MCF 10A (cell line): ENCODE measurements at places on chromosomes 7 and 10.

- no peak for DNase-seq
These were observed 35.4 kb upstream of the WNT8B start for GRCh38 chr10:100427374-100427773.

DNA sequence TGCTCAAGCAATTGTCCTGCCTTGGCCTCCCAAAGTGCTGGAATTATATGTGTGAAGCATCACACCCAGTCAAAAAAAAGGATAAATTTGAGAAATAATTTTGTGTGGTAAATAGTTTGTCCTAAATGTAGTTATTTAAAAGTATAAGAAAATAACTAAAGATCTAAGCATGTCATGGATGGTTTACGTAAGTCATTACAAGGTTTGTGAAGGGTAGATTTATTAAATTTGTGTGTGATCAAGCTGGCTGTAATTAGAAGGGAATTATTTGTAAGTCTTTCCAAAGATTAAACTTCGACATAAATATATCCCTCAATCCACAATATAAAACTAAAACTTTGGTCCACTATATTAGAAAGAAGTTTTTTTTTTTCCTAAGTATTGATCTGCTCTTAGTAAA is 28.6 kb downstream of the ORC5 start:
- DNase-seq: peak; percentile 6

- no peak for DNase-seq
These were observed 155.8 kb downstream of the SND1 start for GRCh38 chr7:127807829-127808228.

DNA sequence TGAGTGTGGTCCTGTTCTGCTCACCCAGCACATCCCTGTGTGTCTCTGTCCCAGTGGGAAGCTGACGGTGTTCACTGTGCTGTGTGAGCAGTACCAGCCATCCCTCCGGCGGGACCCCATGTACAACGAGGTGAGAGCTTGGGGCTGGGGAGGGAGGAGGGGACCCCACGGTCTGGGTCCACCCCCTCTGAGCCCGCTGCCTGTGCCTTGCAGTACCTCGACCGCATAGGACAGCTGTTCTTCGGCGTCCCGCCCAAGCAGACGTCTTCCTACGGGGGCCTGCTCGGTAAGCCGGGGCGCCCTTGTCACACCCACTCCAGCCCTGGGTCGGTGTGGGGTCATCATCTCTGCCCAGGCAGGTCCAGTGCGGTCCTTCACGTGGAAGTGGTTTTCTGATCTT is 17.3 kb downstream of the GET4 start:
- DNase-seq: no peak

- DNase-seq: no peak
These were observed 441.4 kb upstream of the FOXK1 start for GRCh38 chr7:4240520-4241303.

DNA sequence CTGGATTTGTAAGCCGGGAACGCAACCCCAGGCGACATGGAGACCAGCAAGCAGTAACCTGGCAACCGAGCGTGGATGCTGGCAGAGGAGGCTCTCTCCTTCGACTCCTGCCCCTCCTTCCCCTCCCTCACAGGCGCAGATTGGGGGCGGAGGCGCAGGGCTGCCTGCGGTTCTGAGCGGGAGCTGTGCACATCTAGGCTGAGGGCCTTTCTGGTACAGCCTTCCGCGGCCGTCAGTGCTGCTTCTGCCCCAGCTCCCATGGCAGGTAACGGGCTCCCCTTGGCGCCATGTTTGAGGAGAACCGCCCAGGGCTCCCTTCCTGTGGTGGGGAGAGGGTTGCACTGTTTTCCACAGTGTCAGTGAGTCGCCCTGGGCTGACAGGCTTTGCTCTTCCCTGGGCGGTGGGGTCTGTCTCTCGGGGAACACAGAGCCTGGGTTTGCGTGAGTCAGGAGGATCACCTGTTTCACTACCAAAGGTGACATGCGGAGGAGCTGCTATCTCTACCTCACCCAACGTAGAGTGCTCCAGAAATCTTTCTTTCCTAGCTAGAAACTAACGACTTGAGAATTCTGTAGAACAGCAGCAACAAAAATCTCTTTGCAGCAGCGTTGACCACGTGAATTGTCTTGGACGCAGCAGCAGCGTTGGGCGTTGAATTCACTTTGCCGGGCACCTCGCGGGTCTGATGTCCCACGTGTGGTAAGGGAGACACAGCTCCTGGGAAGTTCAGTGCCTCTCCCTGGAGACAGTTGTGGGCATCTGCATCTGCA is 154.8 kb upstream of the COBL start:
- DNase-seq: no peak

GRCh38 chr10:128576943-128577670 is 450.9 kb upstream of the MKI67 start:
- DNase-seq: peak; percentile 76

DNA sequence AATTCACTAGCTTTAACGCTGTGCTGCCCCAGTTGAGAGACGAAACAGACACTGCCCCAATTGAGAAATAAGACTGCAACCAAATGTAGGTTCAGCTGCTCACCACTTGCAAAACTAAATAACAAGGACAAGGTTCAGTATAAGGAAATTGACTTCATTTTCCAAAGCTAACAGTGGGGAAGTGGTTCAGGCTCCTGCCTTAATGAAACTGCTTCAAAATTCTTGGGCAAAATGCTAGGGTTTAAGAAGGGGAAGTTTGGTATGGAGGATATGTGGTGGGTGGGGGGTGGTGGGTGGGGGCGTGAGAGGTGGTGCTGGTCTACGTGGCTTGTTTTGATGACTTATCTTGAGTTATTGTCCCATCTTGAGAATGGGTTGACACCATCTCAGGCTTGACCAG is 21.8 kb downstream of the MRPL32 start:
- no peak for DNase-seq

DNA sequence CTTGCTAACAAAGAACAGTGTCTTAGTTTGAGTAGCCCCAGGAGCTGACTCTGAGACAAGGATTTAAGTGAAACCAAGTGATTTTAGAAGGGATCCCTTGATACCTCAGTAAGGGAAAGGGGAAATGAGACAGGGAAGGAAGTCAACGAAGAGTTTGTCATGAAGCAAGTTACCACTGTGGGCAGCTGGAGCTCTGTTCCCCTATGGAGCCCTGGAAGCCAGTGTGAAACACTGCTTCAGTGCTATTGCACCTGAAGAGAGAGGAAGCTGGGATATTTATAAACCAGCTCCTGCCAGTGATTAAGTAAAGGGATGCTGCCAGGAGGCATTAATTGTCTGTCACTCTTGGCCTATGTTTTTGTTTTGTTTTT is 58.9 kb upstream of the WAPL start:
- DNase-seq: no peak

DNA sequence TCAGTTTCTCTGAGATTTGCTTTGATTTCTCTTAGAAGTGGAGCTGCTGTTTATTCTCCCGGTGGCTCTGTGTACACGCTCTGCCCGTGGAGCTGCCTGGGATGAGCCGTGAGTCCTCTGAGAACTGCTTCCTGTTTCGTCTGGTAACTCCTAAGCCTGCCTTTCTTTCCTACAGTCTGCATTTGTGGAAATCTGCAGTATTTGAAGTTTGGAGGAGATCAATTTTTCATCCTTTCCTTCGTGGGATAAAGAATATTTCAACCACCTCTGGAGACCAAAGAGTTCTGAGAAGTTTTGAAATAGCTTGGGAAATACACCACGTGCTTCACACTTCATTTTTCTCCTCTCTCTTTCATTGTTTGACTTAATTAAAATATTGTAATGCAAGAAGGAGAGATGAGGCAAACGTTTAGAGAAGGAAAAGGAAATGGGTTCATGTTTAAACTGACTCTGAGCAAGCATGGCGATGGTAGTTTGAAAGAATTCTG is 311.9 kb downstream of the LRMDA start:
- no peak for DNase-seq
